ENCODE measurements at places on chromosomes 16 and 17.
A peak's percentile ranks its signal among the peaks of the same experiment; 100 is the strongest.

GRCh38 chr17:57085448-57086068 lies 512 bp downstream of the AKAP1 start:
- DNase-seq, result peak; percentile 80

- no peak for DNase-seq
Observed at GRCh38 chr16:31875112-31875803, 1.7 kb downstream of the ZNF267 start.

DNA sequence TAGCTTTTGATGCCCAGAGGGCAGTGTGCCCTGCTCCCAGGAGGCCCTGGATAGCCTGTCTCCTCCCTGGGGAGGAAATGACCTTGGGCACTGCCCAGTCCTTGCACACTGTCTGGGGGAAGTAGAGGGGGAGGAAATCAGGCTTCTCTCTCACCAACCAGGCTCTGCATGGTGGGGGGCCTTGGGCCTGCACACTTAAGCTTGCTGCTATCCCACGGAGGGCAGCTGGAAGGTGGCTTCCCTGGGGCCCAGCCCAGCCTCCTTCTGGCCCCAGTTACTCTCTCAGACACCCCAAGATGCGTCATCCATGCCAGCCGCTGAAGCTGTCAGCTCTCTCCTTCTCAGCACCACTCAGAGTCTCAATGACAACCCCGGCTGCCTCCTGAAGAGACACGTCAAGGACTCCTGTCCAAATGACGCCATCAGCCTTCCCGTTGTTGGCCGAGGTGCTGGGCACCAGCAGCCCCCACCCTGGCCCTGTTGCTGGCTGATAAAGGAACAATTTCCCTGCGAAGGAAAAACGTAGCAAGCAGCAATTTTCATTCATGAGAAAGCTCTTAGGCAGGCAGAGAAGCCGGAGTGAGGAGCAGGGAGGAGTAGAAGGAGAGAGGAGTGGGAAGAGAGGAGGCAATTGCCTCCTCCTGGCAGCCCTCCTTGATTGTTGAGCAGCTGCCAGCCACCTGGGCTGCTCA lies 95.5 kb downstream of the SDK2 start:
- DNase-seq, result no peak

DNA sequence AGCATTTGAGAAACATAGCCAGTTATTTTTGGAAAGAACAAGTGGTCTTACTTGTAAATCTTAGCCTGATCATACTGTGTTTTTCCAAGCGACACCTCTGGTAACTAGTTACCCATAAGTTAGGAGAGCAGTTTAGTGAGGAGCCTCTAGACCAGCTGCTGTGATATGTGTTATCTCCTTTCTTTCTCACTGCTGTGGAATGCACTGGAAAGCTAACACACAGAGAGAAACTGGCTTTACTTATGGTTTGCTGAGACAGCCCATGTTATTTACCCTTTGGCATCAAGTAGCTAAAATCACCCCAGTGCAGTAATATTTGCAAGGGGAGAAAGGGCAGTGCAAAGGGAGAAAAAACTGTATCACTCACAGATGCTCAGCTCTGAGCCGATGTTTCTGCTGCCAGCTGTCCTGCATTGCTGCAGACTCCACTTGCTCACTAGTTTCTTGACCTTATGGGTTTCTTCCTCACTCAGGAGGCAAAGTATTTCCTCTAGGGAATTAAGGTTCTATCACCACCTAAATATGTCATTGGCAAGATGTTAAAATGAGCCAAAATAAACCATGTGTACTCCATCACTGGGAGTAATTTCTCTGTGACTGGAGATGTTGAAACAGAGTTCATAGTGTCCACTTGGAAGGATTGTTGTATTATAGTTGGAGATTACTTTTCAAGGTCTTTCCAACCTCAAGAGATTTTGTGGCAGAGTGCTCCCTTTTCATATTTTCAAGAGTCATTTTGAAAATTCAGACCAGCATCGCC lies 2.3 kb downstream of the RBFOX1 start:
- DNase-seq, result no peak

DNA sequence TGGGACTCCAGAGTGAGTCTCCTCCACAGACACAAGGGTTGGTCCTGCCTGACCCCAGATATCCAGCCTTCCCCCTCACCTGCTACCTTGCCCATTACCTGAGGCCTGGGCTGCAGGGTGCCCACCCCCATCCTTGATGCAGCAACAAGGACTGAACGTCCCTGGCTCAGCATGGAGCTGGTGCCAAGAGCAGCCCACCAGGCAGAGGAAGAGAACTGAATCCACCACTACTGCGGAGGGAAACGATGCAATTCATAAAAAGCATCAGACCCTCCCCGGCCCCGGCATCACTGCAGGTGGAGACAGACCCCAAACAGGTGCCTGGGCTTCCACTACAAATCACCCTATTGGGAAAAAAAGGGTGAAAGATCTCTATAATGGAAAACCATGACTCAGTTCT lies 131.0 kb upstream of the TNRC6C start:
- DNase-seq, result no peak

DNA sequence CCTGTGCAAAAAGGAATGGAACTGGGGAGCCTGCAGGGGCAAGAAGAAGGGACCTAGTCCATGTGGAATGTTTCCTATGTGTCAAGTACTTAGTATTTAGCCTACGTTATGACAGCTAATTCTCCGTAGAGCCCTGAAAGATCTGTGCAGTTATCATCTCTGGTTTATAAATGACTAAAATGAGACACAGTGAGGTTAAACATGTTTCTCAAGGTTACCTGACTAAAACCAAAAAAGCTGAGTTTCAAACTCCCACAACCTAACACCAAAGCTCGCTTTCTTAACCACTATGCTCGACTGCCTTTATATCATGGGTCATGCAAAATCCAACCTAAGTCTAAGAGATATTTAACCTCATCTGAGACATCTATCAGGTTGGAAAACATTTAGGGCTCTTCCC lies 53.3 kb upstream of the CCL2 start:
- DNase-seq, result no peak

- no peak for DNase-seq
Observed at GRCh38 chr17:36655726-36656125, 54.3 kb downstream of the MRM1 start.

GRCh38 chr17:50535407-50535806 lies 2.9 kb downstream of the EPN3 start:
- no peak for DNase-seq

DNA sequence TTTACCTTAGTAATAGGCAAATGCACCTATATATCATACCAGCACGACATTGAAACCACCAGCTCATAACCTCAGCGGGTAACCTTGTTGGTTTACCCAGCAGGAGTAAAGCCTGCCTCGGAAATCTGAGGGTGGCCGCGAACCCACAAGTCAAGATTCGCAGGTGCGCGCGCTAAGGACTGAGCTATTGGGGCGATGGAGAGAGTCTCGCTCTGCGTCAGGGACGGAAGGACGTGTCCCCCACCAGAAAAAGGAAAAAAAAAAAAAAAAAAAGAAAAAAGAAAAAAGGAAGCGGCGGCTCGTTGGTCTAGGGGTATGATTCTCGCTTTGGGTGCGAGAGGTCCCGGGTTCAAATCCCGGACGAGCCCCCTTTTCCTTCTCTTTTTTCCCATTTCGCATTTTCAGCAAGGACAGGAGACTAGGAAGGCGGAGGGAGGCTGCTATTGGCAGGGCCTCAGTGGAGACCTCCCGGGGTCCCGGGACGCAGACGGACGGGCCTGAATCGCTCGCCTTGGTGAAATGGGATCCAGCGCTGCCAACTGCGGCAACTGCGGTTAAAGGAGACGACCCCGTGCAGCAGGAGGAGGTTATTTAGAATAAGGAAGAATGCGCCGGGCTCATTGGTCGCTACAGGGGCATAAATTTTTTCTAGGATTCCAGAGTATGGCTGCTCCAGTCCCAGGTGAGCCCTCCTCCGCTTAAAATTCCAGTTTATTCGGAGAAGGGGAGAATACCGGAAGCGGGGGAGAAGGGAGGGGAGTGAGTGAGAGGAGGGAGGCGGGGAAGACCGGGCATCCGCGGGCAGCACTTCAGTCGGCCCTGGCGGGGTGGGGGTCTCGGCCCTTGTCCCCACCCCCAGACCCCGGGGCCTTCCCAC lies at the start of gene OR1F1:
OR1F1 (plus strand) TSS at position 407 of the 877 bp plus-strand sequence.
- DNase-seq, result no peak

GRCh38 chr16:8946544-8946943 lies 17.2 kb downstream of the USP7 start:
- DNase-seq, result no peak

DNA sequence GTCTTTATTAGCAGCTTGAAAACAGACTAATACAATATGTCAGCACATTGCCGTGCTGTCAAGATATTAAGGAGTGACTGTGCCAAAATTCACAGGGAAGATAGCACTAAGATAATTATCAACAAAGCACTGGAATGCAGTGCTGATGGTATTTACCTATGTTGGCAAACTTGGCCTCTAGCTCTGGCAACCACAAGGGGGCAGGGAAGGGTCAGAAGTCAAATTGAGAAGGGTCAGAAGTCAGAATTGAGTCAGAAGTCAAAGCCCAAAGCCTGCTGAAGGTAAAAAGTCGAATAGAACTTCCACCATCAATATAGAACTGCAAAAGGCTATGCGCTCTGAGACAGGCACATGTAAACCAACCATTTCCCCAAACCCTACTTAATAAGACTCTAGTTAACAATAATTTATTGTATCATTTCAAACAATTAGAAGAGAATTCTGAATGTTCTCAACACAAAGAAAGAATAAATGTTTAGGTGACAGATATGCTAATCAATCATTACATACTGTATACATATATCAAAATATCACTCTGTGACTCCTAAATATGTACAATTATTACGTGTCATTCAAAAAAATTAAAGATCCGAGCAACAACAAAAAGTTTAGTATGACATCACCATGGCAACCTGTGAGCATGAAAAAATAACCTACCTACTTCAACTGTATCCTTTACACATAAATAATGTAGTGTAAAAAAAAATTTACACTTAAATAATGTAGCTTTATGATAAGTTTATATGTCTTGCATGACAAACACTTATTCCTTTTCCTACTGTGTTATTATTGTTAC lies 916.1 kb downstream of the KCNJ2 start:
- no peak for DNase-seq

DNA sequence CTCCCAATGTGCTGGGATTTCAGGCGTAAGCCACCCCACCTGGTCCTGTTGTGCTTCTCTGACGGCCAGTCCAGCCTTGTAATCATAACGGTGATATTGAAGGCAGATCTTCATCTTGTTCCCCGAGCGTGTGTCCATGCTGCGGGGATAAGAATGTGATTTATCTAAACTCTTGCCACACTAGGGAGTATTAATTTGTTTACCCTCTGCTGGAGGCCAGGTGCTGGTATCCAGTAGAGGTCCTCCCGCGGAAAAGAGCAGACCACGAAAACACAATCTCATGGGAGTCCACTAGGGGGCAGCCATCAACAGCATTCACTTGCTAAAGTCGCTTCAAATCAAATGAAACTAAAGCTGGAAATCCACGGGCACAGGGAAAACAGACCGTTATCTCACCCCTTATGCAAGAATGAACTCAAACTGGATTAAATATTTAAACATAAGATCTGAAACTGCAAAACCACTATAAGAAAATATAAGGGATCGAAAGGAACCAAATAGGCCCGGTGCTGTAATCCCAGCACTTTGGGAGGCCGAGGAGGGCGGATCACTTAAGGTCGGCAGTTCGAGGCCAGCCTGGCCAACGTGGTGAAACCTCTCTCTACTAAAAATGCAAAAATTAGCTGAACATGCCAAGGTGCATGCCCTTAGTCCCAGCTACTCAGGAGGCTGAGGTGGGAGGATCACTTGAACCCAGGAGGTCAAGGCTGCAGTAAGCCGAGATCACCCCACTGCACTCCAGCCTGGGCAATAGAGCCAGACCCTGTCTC lies 22.3 kb upstream of the RBBP6 start:
- peak; percentile 67 for DNase-seq

DNA sequence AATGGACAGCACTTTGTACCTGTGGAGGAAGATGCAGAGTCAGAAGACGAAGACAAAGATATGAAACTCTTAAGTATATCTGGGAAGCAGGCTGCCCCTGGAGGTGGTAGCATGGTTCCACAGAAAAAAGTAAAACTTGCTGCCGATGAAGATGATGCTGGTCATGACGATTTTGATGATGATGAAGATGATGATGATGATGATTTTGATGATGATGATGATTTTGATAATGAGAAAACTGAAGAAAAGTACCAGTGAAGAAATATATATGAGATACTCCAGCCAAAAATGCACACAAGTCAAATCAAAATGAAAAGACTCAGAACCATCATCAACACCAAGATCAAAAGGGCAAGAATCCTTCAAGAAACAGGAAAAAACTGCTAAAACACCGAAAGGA lies 268.5 kb upstream of the EEF2KMT start:
- DNase-seq, result no peak

GRCh38 chr16:48852951-48853350 lies 243.0 kb upstream of the N4BP1 start:
- no peak for DNase-seq

GRCh38 chr16:84121007-84121406 lies 4.3 kb upstream of the MBTPS1 start:
- no peak for DNase-seq

DNA sequence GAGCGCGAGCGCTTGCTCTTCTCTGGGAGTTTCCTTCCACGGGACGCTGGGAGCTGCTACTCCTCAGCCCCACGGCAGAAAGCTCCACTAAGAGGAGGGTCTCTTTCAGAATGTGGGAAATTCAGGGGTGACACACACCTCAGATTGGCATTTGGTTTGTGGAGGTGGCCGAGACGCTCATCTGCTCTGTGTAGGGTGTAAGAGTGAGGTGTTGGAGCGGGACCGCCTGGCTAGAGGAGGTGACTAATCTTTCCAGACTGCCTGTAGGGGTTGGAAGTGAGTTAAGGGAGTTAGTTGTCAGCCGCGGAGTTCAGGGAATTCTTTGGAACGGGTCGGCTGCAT lies 735 bp downstream of the PSMD11 start:
- DNase-seq, result peak; percentile 22

GRCh38 chr17:74785096-74785980 lies 9.2 kb upstream of the NAT9 start:
- DNase-seq, result no peak

GRCh38 chr17:72978593-72979218 lies 113.8 kb downstream of the SLC39A11 start:
- DNase-seq, result no peak

GRCh38 chr17:77019893-77020379 lies 120.8 kb upstream of the SEC14L1 start:
- DNase-seq, result no peak

DNA sequence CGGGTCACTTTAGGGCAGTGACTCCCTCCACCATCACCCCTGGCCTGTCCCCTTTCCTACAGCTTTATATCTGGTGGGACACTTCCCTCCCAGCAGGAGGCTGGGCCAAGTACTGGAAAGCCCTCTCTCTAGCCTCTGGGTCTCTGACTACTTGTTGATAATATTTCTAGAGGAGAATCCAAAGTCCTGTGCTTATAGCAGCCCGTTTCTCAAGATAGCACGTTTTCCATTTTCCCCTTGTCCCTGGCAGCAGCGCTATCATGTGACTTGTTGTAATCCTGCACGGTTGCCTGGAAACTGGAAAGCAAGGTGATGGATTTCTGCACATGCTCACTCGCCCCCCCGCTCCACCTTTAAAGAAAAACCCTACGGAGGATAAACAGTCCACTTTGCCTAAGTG lies 3.3 kb upstream of the AXIN2 start:
- DNase-seq, result no peak

GRCh38 chr16:77986011-77986740 lies 36.2 kb upstream of the CLEC3A start:
- no peak for DNase-seq

- no peak for DNase-seq
Observed at GRCh38 chr17:7838090-7839075, 4.4 kb downstream of the KDM6B start.

- peak; percentile 20 for DNase-seq
Observed at GRCh38 chr17:13337864-13338371, 263.8 kb downstream of the HS3ST3A1 start.

- no peak for DNase-seq
Observed at GRCh38 chr17:6775871-6776405, at the start of gene FBXO39. TSS of gene FBXO39 (plus strand) at chr17:6776215. CDS start at chr17:6779869, 3,654 bp downstream.

GRCh38 chr17:28170771-28171170 lies 128.3 kb downstream of the NLK start:
- no peak for DNase-seq
